DND-41 (cell line): ENCODE measurements at places on chromosomes 3 and 15.

GRCh38 chr3:16865335-16865734 lies 19.4 kb upstream of the PLCL2 start:
- DNase-seq: no peak

DNA sequence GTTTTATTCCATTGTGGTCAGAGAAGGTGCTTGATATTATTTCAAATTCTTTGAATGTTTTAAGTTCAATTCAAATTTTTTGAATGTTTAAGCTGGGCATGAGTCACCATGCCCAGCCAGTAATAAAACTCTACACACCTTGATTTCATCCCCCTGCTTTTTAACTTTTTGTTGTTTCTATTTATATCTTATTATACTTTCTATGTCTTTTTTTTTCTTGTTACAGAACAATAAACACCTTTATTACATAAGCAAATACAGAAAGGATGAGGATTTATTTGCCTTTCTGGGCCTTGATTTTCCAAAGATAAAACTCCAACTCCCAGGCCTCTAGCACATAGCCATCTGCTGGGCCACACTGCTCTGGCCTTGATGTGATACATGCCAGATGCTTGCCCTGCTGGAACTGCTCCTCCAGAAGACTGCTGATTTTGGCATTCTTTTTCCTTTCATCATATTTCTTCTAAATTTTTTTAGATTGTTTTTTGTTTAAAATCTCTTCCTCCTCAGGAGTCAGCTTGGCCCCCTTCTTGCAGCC lies 14.0 kb downstream of the DNAH12 start:
- no peak for DNase-seq

- DNase-seq: no peak
These were observed 31.0 kb downstream of the FSTL1 start for GRCh38 chr3:120419797-120420196.

DNA sequence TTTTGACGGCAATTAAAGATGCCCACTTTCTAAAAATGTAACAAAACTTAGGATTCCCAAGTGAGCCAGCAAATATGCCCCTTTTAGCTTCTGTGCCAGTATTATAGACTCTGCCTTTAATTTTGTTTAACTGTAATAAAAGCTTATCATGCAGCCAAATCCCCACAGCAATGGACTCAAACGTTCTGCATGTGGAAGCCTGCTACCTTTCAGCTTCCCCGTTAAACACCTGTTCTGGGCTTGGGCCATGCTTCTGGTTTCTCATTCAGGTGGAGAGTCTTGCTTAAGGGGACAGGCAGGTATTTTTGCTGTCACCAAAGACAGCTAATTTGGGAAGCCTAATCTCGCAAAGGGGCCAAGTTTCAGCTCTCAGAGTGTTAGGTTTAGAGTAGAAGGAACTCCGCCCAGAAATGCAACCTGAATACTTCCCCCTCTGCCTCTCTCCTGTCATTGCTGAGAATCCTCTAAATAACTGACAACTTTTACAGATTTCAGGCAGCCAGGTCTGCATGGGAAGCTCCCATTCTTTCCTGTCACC lies 399.4 kb upstream of the ATP11B start:
- no peak for DNase-seq

- no peak for DNase-seq
These were observed 23.7 kb downstream of the ESYT3 start for GRCh38 chr3:138457863-138458735.

DNA sequence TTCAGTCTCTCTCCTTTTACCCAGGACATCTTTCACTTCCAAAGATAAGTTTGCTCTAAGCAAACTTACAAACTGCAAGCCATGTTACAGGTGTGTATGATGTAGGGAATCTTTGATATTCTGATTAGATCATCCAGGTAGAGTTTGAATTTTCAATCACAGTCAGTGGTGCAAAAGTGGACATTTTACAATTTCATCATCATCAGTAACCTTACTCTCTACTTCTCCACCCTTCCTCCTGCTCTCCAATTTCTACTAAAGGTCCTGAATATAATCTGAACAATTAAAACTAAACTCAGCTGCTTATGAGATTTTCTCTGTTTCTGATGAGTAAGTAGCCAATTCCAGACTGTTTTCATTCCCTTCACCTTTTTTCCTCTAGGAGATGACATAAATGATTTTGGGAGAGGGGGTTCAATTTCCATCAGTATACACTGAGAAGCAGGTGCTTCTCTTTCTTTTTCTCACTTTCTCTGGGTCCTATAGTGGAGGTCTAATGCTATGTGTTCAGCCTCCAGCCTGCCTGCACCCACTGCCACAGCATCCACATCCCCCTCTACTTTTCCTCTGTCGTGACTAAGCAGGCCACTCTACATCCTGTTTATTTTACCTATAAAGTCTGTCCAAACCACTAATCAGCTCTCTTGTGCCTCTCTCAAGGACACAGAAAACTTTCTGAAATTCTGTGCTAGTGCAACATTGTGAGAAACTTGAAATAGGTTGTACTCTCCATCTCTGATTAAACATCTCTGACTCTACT lies 27.6 kb downstream of the SUCNR1 start:
- no peak for DNase-seq

DNA sequence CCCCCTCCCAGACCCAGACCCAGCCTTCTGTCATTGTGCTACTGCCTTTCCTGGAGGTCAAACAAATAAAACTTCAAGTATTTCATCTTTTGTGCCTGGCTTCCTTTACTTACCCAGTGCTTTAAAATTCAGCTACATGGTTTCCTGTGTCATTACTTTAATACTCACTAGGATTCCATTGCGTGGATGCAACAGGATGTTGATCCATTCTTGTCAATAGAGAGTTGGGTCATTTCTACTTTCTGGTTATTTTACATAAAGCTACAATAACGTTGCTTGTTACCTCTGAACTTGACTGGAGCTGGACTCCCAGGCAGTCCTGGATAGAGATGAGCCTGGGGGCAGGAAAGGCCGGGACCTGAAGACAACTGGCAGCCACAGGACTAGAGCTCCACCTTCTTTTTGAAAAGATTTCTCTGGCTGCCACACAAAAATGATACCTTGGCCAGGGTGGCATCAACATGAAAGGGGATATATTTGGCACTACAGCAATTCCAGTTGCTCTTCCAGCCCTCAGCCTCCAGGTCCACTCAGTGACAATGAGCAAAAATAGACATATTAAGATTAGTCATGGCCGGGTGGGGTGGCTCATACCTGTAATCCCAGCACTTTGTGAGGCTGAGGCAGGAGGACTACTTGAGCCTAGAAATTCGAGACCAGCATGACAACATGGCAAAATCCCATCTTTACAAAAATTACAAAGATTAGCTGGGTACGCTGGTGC lies 23.3 kb upstream of the HEG1 start:
- no peak for DNase-seq

GRCh38 chr3:11480663-11481298 lies 162.9 kb downstream of the VGLL4 start:
- no peak for DNase-seq

- no peak for DNase-seq
These were observed 251.6 kb downstream of the RPLP1 start for GRCh38 chr15:69704229-69704628.

DNA sequence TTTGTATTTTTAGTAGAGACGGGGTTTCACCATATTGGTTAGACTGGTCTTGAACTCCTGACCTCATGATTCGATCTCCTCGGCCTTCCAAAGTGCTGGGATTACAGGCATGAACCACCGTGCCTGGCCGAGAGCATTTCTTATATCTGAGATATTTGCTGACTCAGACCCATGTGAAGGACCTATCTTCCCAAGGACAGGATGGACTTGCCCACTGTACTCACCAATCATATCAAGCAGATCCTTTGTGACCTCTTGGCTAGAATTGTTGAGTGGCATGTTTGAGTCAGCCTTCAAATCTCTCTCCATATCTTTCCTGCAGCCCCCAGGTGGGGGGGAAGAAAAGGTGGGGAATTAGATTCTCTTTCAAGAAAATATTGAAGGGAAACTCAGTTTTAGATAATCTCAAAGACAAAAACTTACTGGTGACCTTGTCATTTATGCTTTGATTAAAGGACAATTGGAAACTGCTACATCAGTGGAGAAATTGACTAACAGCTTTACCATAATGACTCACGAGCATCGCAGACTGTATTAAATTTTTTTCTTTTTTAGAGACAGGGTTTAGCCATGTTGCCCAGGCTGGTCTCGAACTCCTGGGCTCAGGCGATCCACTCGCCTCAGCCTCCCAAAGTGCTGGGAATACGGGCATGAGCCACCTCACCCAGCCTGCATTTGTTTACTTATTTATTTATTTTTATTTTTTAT lies 3.1 kb downstream of the C3orf62 start:
- no peak for DNase-seq

DNA sequence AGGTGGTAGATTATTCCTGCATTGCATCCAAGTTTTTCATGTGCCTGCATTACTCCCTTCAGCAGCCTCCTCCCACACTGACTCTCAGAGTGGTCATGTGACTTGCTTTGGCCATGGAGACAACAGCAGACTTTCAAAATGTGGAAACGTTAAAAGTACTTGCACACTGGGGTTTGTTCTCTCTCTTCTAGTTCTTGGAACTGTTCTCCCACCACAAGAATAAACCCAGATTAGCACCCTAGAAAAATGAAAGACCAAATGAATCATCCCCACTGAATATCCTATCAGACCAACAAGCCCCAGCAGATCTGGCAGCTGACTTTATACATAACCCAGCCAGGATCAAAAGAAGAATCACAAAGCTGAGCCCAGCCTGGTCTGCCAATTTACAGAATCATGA lies 398.5 kb downstream of the VPS13C start:
- DNase-seq: no peak

DNA sequence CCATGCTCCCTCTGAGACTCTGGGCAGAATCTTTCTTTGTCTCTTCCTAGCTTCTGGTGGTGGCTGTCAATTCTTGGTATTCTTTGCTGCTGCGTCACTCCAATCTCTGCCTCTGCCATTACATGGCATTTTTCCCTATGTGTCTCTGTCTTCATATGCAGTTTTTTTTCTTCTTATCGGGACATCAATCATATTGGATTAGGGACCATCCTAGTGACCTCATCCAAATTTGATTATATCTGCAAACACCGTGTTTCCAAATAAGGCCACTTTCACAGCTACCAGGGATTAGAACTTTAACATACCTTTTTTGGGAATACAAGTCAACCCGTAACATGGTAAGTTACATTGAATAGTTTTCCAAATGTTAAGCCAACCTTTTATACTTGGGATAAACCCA lies 358.2 kb upstream of the FRG2C start:
- DNase-seq: no peak

- DNase-seq: no peak
These were observed 44.6 kb downstream of the EEFSEC start for GRCh38 chr3:128197855-128198254.

DNA sequence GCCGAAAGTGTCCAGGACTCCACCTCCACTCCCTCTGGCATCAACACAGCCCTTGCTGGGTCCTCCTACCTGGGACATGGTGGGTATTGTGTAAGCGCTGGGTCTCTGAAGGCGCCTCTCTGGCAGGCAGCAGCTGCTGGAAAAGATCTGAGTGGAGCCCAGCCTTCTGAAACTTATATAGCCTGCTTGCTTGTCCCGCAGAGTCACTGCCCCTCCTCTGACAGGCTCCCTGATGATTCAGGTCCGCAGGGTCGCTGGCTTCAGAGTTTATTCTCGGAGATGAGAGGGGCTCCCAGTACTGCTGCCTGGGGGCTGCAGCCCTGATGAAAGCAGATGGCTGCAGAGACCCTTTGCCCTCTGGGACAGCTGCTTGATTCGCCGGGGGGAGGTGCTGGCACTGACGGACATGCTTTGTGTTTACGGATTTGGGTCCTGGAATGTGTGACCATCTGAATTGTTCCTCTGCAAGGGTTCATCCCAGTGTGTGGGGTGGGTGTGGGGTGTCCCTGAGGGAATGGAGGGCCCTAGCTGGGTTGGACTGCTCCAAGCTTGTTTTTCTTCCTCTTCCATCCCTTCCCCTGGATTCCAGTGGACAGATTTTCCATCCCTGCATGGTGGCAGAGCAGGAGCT lies at the start of gene MUSTN1:
TSS of gene MUSTN1 (minus strand) at position 149 of the 631 bp plus-strand sequence. CDS start at position 78, 71 bp downstream.
- DNase-seq: no peak

- DNase-seq: no peak
These were observed 1.9 kb downstream of the PLOD2 start for GRCh38 chr3:146159037-146159436.

GRCh38 chr15:98570119-98570518 lies 78.2 kb upstream of the IGF1R start:
- DNase-seq: no peak

- no peak for DNase-seq
These were observed 90.5 kb downstream of the IGF1R start for GRCh38 chr15:98738689-98739401.

GRCh38 chr3:155807823-155808222 lies 1.7 kb upstream of the C3orf33 start:
- no peak for DNase-seq

DNA sequence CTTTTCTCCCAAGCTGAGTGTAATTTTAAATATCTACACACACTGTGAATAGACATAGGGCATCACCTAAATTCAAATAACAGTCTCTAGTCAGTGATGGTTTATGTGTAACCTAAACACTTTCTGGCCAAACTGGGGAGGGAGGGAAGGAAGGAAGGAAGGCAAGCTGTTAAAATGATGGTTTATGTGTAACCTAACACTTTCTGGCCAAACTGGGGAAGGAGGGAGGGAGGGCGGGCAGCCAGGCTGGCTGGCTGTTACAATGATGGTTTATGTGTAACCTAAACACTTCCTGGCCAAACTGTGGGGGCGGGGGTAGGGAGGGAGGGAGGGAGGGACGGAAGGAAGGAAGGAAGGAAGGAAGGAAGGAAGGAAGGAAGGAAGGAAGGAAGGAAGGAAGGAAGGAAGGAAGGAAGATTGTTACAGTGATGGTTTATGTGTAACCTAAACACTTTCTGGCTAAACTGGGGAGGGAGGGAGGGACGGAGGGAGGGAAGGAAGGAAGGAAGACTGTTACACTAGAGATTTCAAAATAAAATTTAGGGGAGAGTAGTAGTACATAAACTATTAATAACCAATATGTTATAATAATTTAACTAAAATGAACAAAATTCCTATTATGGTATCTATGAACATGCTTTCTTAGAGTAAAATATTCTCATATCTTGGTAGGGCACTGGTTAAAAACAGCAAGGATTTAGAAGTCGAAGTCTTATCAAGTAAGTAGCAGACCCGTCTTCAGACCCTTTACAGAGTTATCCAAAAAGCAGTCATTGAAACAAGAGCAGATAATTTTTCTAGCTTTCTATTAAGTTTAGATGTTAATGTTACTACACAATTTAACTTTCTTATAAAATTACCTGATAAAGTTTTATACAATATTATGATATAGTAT lies 148.1 kb downstream of the LMLN start:
- DNase-seq: no peak

DNA sequence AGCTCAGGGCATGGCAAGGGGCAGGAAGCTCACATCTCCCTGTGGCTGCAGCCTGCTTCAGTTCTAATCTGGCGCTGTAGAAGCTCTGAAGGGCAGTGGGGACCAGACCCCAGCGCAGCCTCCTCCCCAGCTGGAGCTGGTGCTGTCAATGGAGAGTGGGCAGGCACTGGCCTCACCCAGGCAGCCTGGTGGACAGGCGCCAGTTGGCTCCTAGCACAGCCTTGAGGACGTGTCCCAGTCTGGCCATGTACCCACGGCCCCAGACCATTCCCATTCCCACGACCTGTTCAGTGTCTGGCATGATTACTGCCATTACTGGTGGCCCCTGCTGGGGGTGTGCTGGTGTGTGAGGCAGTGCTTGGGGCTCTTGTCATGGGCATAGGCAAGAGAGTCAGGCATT lies 16.3 kb downstream of the TYRO3 start:
- no peak for DNase-seq

- DNase-seq: no peak
These were observed 8.4 kb downstream of the GALK2 start for GRCh38 chr15:49178497-49178896.

GRCh38 chr3:164883171-164883570 lies 195.1 kb downstream of the SI start:
- no peak for DNase-seq
